IMR-90 (cell line): ENCODE measurements at places on chromosomes 12 and 14.
A peak's percentile ranks its signal among the peaks of the same experiment; 100 is the strongest.

GRCh38 chr14:24310646-24311604 is at the start of gene LTB4R:
TSS of gene LTB4R (plus strand) at chr14:24311502. CDS start at chr14:24315652, 4,150 bp downstream.
- DNase-seq: peak; percentile 73

GRCh38 chr14:61927520-61927919 is 165.3 kb downstream of the SNAPC1 start:
- DNase-seq: peak; percentile 81

DNA sequence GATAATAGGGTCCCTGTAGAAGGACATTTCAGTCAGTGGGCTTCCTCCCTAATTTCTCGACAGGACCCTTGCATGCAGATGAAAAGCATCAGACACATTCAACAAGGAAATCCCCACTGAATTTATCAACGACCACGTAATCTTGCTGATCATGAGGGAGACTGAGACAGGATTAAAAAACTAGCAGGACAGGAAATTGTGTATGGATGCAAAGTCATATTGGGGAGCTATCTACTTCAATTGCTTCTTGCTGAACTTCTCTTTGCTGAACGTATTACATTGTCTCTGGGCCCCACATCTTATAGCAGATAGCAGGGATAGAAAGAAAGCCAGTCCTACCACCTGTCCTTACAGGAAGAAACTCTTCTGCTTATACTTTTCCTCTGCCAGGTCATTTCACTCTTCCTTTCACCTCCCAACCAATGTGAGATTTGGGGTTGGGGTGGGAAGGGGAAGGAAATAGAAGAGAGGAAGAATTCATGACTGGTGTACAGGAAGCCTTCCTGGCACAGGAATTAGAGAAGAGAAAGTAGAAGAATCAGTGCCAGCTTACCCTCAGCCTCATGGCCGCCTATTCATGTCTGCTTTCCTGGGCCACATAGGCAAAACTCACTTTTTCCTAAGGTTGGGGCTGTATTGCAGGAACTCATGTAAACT is 333.3 kb downstream of the ZFP36L1 start:
- DNase-seq: no peak

DNA sequence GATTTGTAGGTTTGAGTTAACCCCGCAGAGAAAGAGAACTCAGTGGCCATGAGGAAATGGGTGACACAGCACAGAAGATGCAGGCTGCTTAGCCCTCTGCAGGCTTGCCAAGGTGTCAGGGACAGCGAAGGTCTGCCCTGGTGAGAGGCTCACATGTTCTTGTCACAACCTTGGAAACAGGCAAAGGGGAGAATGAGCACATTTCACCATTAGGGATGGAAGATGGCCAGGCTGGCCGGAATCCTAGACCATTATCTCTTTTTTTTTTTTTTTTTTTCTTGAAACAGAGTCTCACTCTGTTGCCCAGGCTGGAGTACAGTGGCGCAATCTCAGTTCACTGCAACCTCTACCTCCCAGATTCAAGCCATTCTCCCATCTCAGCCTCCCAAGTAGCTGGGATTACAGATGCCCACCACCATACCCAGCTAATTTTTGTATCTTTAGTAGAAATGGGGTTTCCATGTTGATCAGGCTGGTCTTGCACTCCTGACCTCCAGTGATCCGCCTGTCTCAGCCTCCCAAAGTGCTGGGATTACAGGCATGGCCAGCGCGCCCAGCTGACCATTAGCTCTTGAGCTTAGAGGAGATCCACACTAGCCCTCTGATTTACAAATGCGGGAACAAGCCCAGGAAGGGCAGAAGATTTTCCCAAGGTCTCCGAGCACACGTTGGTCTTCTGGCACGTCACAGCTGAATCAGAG is 34.6 kb downstream of the LTBP2 start:
- DNase-seq: peak; percentile 33

DNA sequence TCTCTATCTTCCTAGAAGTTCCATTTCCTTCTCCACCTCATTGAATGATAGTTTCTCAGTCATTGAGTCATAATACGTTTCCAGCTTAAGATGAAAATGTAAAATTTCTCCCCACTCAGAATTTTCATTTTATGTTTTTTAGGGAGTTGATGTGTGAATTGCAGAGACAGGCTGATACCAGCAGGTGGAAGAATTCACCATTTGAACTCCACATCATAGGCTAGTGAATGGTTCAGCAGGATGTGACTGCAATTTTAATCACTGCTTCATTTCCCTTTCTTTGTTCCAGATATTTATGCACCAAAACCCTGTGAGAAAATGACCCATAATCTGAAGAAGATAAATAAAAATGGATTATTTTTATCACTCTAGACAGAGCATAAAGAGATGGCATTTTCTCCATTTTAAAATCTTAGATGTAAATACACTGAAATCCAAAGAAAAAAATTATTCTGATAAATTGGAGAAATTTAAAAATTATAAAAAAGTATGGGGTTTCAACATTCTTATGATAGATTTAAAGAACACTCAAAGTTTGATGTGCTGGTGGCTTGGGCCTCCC is 10.6 kb upstream of the PYGL start:
- peak; percentile 79 for DNase-seq

DNA sequence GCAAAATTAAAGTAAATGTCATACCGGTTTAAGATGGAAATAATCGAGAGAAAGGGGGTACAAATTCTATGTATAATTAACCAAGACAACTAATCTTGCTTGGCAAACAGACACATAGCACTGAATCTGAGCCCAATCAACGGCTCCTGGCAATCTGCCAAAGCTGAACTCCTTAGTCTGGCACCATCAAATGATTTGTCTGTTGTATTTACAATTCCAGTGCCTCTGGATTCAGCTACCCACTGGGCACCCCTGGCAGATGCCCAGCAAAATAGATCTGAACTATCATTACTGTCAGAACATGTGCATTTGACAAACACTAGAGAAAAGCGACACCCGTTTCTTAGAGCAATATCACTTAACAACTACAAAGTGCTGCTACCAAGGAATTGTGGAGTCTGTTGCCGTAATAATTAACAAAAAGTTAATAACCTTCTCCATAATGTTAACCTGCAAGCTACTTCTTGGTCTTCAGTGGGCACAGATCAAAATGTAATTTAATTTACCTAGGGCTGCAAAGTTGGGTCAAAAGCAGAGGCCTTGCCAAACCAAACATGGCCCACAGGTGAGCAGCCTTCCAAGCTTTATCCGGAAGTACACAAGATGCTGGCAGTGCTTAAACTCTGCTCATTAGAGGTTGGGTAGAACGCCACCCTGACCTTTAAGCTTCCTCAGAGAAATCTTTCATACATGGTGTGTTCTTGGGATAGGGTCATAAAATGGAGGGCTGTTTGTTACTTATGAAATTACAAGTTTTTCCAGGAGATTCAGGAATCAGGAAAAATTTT is 7.6 kb downstream of the EGLN3 start:
- no peak for DNase-seq
